Effector memory CD8-positive, alpha-beta T cell (primary cell): ENCODE measurements at places on chromosomes 5 and 9.

DNA sequence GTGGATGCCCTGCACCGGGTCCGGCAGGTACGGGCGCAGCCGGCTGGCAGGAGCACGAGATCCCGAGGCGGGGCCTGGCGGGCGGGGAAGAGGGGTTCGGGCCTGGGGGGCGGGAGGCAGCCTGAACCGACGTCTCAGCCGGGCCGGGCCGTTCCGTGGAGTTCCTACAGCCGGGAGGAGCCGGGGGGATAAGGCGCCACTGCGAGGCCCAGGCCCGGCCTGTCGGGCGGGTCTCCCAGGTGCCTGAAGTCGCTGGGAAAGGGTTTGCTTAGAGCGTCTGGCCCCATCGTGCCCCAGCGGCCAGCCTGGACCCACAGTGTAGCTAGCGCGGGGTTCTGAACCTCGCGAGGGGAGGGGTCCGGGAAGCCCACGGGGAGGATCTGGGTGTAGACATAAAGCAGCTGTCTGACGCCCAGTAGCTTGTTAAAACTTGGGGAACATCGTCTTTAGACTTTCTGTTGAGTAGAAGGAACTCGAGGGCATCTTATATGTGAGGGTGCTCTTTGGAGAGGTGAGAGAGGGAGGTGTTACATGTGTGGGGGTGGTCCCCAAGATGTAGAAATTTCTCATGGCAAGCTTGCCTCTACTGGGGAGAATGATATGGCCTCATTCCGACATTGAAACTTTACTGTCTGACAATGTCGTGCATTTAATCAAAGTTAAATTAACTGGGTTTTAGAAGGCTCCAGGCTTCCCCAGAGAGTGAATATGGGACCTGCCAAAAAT lies 524 bp downstream of the FUBP3 start:
- DNase-seq: no peak

GRCh38 chr5:80125962-80126480 lies 90.9 kb downstream of the THBS4 start:
- DNase-seq: no peak

DNA sequence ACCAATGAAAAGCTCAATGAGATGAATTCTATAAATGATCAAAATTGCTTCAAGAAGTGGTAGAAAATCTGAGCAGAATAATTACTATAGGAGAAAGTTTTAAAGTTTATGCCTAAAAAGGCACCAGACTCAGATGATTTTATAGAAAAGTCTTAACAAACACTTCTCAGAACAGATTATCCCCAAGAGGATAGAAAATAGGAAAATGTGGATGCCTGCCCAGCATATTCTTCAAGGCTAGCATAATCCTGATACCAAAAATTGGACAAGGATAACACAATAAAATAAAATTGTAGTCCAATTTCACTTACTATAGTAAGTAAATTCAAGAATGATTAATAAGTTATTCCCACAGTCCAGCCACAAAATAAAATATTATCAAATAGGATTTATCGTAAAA lies 397.0 kb downstream of the NR2F1-AS1 start:
- no peak for DNase-seq

DNA sequence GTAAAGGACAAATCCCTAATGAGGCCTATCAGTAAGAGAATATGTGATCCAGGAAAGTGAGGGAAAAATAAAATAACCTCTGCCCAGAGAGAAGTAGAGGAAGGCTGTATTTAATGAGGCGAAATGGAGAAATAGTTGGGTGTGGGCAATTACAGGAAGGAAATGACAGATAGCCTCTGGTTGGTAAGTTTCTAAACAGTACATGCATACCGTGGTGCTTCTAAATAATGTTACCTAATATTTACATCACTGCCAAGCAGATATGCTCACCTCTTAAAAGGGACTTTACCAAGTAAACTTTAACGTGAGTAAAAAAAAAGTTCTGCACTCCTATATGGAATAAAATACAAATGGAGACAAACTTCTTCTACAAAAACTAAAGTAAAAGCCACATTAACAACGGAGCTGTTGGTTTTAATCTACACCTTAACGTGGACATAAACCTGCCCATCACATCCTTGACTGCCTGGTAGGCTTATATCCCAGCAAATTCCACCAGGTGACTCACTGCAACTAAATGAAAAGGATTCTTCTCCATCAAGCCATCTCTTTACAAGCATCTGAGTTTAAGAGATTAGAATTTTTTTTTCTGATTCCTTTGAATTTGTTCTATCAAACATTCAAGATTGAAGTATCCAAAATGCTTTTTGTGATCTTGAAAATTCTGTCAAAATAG lies 12.4 kb downstream of the NFIL3 start:
- DNase-seq: no peak

- DNase-seq: no peak
These were observed 25.6 kb downstream of the MED27 start for GRCh38 chr9:132054024-132054423.

GRCh38 chr5:167229751-167230150 lies 1061.7 kb upstream of the WWC1 start:
- DNase-seq: no peak

DNA sequence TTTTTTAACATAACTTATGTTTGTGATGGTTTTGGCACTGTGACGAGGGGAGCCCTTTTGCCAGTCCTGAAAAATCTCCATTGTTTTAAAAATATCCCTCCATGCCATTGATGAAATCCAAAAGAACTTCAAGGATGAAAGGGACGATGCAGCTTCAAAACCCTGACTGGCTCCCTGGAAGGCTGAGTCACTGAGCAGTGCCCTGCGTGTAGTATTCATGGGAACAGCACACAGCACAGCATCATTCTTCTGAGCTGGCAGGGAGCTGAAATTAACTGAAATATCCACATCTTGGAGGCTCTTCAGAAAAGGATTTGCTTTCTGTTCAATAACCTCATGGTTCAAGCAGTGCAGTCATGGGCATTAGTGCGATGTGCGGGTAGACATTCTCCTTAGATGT lies 29.7 kb downstream of the PDE4D start:
- DNase-seq: no peak

DNA sequence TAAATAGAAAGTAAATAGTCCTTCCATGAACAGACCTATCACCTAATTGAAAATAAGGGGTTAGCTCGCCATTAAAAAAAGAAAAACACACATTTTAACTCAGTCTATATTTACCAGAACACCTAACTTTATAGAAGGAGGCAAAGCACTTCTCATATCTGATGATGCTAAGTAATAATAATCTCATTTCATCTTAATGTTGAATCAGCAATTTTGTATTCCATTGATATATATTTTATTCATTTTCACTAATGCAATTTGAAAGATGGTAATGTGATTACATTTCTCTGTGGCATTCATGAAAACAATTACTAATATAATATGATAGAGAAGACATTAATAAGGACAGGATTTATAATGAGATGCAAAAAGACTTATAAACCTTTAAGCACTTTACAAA lies 276.7 kb downstream of the BNC2 start:
- no peak for DNase-seq

- no peak for DNase-seq
These were observed 126.2 kb downstream of the SAXO1 start for GRCh38 chr9:18906656-18907395.
